NCI-H1417 treated with DMSO at 0.1 percent for 48 hours (cell line): ENCODE measurements at places on chromosomes 11 and 22.
A peak's percentile ranks its signal among the peaks of the same experiment; 100 is the strongest.

DNA sequence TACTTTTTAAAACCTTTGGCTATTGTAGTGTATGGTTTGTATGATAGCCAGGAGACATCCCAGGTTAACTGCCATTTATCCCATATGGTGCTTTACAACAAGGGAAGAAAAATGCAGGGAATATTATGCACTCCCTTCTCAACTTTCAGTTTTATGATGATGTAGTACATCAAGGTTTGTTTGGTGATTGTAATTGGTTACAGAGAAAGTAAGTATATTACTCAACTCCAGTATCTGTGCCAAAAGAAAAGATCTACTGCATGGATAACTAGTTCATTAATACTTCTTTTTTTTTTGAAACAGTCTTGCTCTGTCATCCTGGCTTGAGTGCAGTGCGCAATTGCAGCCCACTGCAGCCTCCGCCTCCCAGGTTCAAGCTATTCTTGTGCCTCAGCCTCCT is 65.3 kb downstream of the BCL2L13 start:
- DNase-seq, result no peak

DNA sequence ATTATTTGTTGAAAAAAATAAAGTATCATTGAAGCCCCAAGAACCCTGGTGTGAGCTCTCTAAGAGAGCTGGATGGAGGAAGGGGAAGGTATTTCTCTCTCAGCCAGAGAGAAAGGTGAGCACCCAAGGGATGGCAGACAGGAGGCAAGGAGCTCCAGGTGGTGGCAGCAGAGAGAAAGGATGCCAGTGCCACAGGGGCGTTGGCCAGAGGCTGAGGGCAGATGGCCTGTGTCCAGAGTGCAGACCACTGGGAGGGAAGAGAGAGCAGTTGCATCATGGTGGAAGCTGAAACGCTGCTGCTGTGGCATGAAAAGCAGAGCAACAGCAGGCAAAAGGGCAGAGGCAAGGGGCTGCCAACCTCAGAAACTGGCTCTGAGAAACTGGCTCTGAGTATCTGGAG is 8.5 kb downstream of the SPON1 start:
- peak; percentile 25 for DNase-seq

- no peak for DNase-seq
Measured at GRCh38 chr22:29727131-29727523, 7.3 kb downstream of the CABP7 start.

GRCh38 chr11:19658344-19658743 is 54.3 kb upstream of the NAV2 start:
- DNase-seq, result no peak

- no peak for DNase-seq
Measured at GRCh38 chr11:27381238-27381666, 18.2 kb upstream of the CCDC34 start.

- no peak for DNase-seq
Measured at GRCh38 chr11:91264481-91264880, 960.1 kb upstream of the FAT3 start.

DNA sequence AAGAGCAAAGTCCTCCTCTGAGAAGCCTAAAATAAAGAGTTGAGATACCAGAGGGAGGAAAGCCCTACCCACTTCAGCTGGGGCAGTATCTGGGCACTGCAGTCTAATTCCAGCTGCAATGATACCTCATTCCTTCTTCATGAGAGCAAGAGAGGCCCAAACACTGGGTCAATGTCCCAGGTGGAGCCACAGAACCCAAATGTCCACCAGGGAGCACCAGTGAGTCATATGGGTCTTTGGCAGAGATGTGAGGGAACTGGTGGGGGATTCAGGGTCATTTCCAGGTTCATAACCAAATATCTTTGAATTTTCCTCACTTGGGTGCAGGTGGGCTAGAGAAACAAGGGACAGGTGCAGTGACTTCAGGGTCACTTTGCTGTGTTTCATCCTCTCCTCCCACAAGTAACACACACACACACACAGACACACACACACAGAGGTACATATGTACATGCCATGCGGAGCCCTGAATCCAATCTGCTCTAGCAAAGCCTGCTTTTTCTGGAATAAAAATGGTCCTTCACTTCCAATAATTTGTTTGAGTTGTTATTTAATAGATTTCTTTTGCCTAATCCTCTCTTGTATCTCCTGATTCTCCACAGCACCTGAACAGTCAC is 585.4 kb downstream of the SOX6 start:
- no peak for DNase-seq
